ENCODE measurements at places on chromosomes 2 and 18. TPM values are rescaled to one million over a fixed set of nuclear protein-coding genes. Genes with fewer than 3 reads are reported as not detected.

SCYGR4 gene
- not detected for total RNA-seq

DNA sequence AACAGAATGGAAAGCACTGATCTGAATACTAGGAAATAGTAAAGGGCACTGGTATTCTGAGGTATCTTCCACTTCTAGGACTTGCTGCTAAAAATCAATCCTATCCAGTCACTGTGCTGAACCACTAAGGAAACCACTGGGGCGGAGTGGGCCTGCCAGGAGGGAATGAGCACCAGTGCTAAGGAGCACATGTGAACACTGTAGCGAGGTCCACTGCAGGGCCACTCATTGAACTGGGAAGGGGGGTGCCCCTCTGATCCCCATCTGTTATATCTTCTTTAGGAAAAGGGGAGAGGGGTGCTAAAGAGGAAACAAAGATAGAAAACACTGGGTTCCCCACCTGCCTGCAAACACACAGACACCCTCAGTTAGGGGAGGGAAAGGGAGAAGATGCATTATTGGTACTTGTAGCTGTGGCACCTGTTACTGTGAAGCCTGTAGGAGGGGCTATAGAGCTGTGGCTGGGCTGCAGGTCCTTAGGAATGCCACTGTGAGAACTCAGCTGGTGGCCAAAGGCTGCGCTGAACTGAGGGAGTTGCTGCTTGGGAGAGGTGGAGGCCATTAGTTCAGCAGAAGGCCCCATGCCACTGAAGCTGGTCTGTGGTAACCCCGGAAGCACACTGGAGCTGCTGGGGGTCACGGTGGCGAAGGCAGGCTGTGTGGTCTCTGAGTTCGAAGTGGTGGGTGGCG is 81.8 kb downstream of the INO80D start:
- DNase-seq, result no peak

GRCh38 chr2:218880102-218880858 is at the start of gene WNT10A:
WNT10A (plus strand) TSS chr2:218880852; CDS start chr2:218880996, 144 bp downstream.
- DNase-seq, result no peak

GRCh38 chr2:113273027-113273551 is 5.6 kb downstream of the PAX8 start:
- DNase-seq, result no peak

GRCh38 chr2:231713730-231714638 is 5.7 kb downstream of the PTMA start:
- peak; percentile 74 for DNase-seq

Data from gastrocnemius medialis (tissue), 4 donors.